ENCODE measurements at places on chromosomes 6 and 20.
A peak's percentile ranks its signal among the peaks of the same experiment; 100 is the strongest.

GRCh38 chr6:44009425-44010321 lies 117.6 kb downstream of the MRPL14 start:
- DNase-seq = no peak

GRCh38 chr6:155962276-155962675 lies 506.6 kb upstream of the NOX3 start:
- DNase-seq = no peak

GRCh38 chr6:11433860-11434259 lies 103.7 kb upstream of the TMEM170B start:
- no peak for DNase-seq

GRCh38 chr6:106223300-106223930 lies 102.1 kb downstream of the ATG5 start:
- DNase-seq = peak; percentile 79

GRCh38 chr20:58708246-58708931 lies 15.8 kb downstream of the NPEPL1 start:
- DNase-seq = no peak

DNA sequence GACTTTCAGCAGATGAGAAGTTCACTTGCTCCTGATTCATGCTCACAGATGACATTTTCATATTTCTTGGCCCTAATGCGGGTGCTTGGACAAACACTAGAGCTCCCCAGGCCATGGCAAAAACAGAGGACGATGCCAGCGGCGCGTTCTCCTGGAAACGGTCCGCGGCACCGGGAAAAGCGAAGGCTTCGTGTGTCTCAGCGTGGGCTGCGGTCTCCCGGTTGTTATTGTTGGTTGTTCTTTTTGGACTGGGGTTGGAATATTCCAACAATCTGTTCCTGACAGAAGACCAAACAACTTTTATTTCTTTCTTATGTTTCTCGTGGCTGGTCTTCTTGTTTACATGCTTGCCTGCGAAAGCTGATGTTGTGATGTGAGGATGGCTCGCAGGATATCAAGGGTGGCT lies 46.8 kb upstream of the NEDD9 start:
- DNase-seq = no peak

GRCh38 chr6:125904871-125905270 lies 51.7 kb upstream of the HINT3 start:
- no peak for DNase-seq

- no peak for DNase-seq
Observed at GRCh38 chr6:6686176-6686575, 97.7 kb downstream of the LY86 start.

GRCh38 chr6:157760589-157761330 lies 62.3 kb upstream of the SNX9 start:
- DNase-seq = no peak

GRCh38 chr6:25354078-25354932 lies 75.1 kb downstream of the CARMIL1 start:
- no peak for DNase-seq

- no peak for DNase-seq
Observed at GRCh38 chr6:45786355-45786781, 229.3 kb downstream of the CLIC5 start.

DNA sequence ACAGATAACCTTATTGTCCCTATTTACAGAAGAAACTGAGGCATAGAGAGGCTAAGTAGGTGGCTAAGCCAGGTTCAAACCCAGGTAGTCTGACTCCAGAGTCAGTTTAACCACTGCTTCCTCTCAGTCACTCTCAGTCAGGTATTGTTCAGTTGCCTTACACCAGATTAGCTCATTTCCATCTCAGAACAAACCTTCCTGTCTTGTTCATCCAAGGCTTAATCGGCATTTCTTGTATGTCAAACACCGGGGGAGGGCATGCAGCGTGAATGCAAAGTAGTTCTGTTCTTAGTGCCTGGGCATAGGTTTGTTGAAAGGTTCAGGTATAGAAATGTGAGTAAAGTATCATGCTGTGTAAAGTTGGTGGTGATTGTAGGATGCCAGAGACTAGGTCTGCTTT lies 51.7 kb downstream of the CTNNBL1 start:
- no peak for DNase-seq

GRCh38 chr6:36917541-36918193 lies 31.9 kb downstream of the C6orf89 start:
- no peak for DNase-seq

- no peak for DNase-seq
Observed at GRCh38 chr6:116471531-116471930, 10.4 kb downstream of the CALHM6 start.

DNA sequence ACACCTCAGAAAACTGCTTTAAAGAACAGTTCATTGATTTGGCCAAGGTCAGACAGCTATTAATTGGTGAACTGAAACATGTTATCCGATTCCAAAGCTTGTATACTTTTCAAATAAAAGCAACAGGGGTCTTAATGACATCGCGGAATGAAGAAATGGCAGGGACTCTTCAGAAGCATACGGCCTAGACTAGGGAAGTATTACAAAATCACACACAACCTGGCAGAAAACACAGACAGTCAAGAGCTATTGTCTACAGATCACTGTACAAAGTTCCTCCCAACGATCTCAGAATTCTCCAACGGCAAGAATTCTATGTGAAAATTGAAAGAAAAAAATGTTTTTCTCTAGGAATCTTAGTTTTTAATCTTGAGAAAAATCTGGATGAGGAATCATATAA lies 105.5 kb downstream of the PTPRK start:
- DNase-seq = no peak

DNA sequence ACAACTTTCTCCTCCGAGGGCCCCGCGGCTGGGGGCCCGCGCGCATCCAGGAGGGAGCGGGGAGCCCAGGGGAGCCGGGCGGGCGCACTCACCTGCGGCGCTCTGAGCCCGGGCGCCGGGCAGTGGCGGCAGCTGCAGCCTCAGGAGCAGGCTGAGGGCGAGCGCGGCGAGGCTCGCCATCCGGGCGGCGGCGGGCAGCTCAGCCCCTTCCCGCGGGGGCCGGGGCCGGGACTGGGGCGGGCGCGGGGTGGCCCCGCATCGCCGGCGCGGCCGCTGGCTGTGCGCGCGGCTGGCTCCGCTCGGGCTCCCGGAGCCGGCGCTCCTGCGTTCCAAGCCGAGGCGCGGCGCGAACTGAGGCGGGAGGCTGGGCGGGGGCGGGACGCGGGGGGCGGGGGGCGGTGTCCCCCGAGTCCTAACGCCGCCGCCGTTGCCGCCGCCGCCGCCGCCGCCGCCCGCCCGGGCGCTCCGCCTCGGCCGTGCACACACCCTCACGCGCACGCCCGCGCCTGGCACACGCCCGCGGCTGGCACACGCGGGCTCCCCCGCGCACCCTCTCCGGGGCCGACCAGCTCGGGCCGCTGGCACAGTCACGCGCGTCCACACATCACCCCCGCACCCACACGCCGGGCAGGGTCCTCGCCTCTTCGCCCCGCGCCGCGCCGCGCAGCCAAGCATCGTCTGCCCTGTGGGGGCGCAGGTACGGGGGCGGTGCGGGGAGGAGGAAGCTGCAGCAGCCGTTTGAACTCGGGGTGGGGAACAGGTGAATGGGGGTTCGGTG lies at the start of gene PTPRT:
Gene PTPRT (minus strand): TSS at position 353 of the 778 bp plus-strand sequence. CDS start 173 bp downstream, at position 180.
- DNase-seq = no peak

GRCh38 chr6:80468398-80468797 lies 361.9 kb downstream of the BCKDHB start:
- DNase-seq = no peak

DNA sequence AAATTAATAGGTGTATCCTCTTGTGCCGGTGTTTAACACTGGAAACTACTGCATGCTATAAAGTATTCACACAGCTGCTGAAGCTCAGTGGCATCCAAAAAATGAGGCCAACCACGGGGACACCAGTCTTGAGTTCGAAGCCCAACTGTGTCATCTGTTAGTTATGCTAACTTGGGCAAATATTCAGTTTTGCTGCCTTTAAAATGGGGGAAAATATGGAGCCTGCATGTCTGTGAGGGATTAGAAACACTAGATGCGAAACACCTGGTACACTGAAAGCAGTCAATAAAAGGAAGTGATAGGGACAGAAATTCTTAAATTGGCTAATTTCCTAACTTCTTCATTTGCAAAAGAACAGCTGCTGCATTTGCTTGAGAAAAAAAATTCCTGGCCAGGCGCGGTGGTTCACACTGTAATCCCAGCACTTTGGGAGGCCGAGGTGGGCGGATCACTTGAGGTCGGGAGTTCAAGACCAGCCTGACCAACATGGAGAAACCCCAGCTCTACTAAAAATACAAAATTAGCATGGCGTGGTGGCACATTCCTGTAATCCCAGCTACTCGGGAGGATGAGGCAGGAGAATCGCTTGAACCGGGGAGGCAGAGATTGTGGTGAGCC lies 36.6 kb upstream of the MLIP start:
- DNase-seq = no peak

DNA sequence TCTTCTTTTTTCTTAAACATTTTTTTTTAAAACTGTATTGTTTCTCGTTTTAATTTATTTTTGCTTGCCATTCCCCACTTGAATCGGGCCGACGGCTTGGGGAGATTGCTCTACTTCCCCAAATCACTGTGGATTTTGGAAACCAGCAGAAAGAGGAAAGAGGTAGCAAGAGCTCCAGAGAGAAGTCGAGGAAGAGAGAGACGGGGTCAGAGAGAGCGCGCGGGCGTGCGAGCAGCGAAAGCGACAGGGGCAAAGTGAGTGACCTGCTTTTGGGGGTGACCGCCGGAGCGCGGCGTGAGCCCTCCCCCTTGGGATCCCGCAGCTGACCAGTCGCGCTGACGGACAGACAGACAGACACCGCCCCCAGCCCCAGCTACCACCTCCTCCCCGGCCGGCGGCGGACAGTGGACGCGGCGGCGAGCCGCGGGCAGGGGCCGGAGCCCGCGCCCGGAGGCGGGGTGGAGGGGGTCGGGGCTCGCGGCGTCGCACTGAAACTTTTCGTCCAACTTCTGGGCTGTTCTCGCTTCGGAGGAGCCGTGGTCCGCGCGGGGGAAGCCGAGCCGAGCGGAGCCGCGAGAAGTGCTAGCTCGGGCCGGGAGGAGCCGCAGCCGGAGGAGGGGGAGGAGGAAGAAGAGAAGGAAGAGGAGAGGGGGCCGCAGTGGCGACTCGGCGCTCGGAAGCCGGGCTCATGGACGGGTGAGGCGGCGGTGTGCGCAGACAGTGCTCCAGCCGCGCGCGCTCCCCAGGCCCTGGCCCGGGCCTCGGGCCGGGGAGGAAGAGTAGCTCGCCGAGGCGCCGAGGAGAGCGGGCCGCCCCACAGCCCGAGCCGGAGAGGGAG lies 580 bp downstream of the VEGFA start:
- peak; percentile 62 for DNase-seq

DNA sequence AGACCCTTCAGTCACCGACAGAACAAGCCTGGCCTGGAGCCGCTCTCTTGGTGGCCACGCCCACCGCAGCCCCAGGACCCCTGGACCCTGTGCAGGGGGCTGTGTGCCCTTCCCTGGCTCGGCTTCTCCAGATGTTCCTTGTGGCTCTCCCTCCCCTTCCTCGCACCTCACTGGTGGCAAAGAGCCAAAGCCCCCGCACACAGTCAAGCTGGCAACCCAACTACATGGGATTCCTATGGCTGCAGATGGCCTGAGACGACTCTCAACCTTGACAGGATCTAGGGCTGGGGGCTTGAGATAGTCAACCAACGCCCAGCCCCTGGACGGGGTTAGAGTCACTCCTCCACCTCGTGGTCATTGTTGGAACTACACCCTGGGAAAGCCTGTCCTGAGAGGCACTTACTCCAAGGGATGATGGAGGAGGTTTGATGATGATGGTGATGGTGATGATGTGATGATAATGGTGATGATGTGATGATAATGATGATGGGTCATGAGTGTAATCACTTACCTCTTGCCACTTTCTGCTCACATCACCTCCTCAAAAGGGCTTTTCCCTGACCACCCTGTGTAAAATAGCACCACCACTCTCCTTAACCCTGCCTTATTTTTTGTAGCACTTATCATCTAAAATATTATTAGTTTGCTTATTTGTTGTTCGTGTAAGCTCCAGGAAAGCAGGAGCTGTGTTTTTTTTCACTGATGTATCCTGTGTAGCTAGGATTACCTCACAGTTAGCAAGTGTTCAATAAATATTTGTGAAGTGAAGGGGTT lies 278.4 kb downstream of the LRFN2 start:
- DNase-seq = peak; percentile 47

- DNase-seq = no peak
Observed at GRCh38 chr6:133631421-133631820, 257.5 kb upstream of the TCF21 start.

GRCh38 chr6:21780679-21781078 lies 187.1 kb downstream of the SOX4 start:
- DNase-seq = no peak

- no peak for DNase-seq
Observed at GRCh38 chr20:18250217-18250616, 38.1 kb upstream of the ZNF133 start.

- DNase-seq = no peak
Observed at GRCh38 chr6:40882323-40882997, 156.6 kb downstream of the UNC5CL start.

- DNase-seq = no peak
Observed at GRCh38 chr20:22414305-22414742, 170.0 kb downstream of the FOXA2 start.

DNA sequence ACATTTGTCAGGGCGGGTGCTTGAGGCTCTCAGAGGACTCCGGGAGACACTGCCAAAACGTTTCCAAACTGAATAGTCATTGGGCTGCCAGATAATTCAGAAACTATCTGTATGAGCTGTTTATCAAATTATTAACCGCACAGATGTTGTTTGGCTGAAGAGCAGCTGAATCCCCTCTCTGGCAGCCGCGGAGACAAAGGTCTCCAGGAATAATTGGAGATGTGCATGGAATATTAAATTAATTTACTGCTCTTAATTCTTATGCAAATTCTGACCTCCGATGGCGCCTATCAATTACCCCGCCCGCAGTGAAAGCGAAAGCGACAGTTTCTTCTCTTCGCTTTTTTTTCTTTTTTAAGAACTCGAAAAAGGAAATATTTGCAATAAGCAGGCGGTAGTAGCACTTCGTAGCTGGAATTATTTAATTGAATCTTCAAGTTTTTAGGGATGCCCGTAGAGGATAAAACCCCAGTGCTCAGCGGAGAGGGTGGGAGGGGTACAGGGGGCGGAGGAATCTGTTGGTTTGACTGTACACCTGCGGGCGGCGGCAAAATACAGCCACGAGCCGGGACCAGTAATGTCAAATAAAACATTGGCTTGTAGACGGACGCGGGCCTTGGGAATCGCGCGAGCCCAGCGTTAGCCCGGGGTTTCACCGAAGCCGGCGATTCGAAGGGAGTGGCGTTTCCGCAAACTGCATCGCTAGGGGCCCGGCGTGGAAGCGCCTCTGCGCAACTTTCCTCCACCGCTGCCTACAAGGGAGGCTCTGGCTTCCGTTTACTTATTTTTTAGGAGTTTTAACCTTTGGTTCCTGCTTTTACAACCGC lies 6.2 kb downstream of the LINC00237 start:
- DNase-seq = peak; percentile 50

- peak; percentile 36 for DNase-seq
Observed at GRCh38 chr20:10696650-10697049, 22.9 kb upstream of the JAG1 start.

DNA sequence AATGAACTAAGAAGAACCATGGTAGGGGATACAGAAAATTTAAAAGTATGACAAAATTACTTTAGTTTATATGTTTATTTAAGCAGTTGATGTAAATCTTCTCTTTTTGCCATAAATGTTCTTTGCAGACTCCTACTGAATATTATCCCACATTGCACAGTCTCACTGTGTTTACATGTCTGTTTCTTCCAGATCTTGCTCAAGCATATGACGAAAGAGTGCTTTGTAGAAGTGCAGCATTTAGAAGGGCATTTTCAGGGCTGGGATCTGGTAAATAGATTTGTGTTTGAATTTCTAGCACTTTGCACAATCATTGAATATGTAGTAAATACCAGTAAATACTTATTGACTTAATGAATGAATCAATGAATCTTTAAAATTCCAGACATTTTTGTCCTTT lies 152.0 kb upstream of the EPHA7 start:
- DNase-seq = no peak

GRCh38 chr20:51831866-51832265 lies 29.5 kb upstream of the SALL4 start:
- no peak for DNase-seq

- DNase-seq = peak; percentile 66
Observed at GRCh38 chr20:34907616-34908469, 31.4 kb downstream of the ACSS2 start.
